ENCODE measurements at places on chromosomes 6 and 20.

DNA sequence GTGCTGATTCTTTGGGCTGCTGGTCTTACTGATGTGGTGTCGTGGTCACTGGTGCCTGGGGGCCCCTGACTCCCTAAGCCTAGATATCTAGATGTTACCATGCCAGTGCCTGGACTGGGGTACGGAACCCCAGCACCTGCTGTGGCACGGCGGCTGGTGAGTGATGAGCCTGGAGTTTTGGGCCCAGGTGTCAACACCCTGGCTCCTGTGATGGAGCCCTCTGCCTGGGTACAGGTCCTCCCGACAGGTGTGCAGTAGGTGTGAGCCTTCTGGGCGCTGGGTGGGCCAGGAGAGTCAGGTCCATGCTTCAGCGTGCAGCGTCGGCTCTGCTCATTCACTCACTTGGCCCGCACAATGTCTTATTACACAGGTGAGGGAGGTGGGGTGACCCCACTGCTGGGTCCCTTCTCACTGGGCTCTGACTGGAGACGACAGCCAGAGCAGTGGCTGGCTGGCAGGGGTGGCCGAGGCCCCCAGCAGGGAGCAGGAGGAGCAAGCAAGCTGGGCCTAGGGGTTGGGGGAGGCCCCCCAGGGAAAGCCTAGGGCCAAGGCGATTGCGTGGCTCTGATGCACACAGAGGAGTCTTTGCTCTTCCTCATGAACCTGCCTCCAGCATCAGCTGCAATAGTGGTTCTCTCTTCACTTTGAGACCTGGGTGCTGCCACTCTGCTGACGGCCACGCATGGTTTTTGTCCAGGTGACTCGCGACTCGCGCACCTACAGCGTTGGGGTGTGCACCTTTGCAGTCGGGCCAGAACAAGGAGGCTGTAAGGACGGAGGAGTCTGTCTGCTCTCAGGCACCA, 42.5 kb upstream of the SLC22A1 start:
- ATAC-seq, result no peak

DNA sequence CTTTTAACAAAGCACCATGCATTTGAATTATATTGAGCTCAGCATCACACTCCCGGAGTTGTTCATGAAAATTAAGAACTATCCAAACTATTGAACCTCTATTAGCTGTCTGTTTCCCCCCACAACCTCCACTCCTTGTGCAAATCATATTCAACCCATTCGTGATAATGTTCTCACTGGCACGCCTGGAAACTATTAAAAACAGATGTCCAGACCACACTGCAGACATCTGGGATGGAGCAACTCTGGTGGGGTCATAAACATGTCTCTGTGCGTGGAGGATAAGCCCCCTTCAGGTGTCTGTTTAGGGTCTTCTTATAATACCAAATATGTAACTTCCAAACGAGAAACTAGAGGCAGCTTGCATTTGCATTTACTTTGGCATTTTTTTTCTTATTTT, 193.7 kb downstream of the TFAP2A start:
- no peak for ATAC-seq

DNA sequence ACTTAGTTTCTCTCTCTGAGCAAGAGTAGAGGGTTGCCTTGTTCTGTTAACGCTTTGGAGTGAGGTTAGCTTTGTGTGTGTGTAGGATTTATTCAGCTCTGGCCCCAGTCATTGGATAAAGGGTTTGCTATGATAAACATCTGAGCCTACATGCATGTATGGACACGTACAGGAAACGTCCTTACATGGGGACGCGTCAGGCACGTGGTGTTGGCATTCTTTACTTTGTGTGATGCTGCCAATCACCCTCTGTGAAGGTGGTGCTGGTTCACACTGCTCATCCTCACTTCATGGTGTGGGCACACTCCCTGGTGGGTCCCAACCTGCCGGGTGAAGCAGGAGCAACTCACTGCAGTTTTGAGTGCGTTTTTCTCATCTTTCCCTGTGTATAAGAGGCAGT, 53.4 kb upstream of the CD93 start:
- no peak for ATAC-seq

DNA sequence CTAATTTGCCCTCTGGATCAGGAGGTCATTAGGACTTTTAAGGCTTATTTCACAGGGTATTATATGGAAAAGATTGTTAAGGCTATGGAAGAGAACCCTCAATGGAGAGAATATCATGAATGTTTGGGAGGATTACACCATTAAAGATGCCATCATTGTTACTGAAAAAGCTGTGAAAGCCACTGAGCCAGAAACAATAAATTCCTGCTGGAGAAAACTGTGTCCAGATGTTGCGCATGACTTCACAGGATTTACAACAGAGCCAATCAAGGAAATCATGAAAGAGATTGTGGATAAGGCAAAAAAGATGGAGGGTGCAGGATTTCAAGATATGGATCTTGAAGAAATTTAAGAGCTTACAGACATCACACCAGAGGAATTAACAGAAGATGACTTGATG, 798.3 kb upstream of the SLC35B3 start:
- ATAC-seq, result no peak

DNA sequence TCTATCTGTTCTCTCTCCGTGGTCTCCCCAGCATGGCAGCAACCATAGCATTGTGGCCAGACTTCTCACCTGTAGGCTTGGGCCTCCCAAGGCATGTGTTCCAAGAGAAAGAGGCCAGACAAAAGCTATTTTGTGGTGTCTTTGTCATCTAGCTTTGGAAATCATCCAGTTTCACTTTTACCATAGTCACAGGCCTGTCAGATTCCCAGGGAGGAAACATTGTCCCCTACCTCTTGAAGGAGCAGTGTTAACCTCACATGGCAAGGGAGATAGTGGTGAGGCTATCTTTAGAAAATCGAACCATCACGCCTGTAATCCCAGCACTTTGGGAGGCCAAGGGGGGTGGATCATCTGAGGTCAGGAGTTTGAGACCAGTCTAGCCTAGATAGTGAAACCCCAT, 42.3 kb upstream of the RALGAPA2 start:
- ATAC-seq, result no peak

DNA sequence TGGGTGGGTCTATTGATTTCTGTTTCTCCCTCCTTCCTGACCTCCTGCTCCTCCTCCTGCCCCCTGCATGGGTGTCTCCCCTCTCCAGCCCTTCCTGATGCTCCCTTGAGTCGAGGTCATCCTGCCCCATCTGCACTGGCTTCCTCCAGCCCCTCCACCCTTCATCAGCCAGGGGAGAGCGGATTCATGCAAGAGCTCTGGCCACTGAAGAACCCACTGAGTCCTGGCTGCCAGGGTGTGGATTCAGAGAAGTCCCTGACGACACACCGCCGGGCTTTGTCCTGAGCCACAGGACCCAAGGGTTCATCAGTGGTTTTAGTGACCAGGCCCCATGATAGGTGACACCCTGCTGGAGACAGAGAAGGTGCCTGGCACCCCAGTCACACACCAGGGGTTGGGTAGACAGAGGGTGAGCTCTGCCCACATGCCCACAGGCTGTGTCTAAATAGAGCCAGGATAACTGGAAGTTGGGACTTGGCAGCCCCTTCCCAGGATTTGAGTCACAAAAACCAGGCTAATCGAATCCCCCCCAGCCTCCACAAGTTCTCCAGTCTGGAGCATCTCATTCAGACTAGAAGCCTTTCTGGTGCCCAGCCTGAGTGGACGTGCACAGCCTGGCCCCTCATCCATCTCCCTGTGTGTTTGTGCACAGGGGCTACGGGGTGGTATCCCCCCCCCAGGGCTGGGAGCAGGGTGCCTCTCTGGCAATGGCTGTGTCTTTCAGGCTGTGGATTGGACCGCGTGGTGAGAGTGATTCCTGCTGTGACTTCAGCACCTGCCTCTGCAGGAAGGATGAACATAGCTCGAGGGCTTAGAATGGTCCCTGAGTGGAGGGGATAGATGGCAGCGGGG, 1.2 kb downstream of the GFRA4 start:
- ATAC-seq, result no peak

- no peak for ATAC-seq
These were observed 7.2 kb downstream of the THBS2 start for GRCh38 chr6:169246445-169246844.

GRCh38 chr6:32382757-32383420, 11.2 kb upstream of the TSBP1 start:
- no peak for ATAC-seq
